ENCODE measurements at places on chromosomes 12 and 14.

GRCh38 chr12:73951956-73952703 lies 585.5 kb upstream of the ATXN7L3B start:
- DNase-seq, result no peak

GRCh38 chr12:6981152-6982052 lies 10.7 kb downstream of the EMG1 start:
- no peak for DNase-seq

DNA sequence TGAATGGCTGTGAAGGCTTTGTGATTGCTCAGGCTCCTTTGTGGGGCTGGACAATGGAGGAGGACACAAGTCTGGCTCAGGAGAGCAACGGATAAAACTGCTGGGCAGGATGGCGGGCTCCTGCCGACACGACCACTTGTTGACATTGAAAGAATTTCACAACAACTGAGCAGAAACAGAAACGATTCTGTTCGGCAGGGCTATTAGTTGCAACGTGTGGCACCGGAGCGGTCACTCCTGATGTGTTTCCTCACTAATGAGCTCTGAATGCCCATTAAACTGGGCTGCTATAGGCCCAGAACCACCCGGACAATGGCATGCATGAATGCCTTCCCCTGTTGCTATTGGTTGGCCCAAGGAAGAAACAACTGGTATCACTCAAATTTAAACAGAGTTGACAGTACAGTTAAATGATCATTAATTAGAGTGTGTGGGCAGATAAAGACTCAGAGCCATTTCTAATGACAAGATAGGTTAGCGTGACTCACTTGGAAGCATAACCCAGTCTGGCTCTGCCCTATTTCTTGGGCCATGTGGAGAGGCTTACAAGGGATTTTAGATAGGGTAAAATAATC lies 142.9 kb downstream of the ASCL1 start:
- DNase-seq, result no peak

GRCh38 chr12:108120863-108121165 lies 8.3 kb upstream of the WSCD2 start:
- no peak for DNase-seq

- no peak for DNase-seq
These were observed 72.4 kb upstream of the STAC3 start for GRCh38 chr12:57323416-57323815.

DNA sequence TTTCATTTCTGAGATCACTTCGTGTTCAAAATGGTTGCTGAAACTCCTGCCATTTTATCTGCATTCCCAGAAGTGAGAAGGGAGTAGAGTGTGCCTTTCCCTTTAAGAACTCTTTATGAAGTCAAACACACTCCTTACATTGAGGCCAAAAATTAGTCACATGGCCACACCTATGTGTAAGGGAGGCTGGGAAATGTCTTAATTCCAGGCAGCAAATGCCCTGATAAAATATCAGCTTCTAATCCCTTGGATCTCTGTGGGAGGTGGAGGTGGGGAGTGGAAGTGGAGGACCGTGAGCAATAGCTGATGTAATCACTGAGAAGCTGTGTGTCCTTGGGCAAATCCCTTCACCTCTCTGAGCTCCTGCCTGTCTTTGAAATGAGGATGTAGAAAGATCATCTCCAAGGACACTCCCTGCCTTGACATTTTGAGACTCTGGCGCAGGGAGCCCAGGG lies 22.7 kb upstream of the ANKRD9 start:
- no peak for DNase-seq
